ENCODE measurements at places on chromosomes 1 and 21.

- peak; percentile 40 for DNase-seq
Observed at GRCh38 chr21:44919913-44920693, 596 bp downstream of the ITGB2 start.

- DNase-seq = no peak
Observed at GRCh38 chr21:45267390-45267760, 20.3 kb downstream of the POFUT2 start.

DNA sequence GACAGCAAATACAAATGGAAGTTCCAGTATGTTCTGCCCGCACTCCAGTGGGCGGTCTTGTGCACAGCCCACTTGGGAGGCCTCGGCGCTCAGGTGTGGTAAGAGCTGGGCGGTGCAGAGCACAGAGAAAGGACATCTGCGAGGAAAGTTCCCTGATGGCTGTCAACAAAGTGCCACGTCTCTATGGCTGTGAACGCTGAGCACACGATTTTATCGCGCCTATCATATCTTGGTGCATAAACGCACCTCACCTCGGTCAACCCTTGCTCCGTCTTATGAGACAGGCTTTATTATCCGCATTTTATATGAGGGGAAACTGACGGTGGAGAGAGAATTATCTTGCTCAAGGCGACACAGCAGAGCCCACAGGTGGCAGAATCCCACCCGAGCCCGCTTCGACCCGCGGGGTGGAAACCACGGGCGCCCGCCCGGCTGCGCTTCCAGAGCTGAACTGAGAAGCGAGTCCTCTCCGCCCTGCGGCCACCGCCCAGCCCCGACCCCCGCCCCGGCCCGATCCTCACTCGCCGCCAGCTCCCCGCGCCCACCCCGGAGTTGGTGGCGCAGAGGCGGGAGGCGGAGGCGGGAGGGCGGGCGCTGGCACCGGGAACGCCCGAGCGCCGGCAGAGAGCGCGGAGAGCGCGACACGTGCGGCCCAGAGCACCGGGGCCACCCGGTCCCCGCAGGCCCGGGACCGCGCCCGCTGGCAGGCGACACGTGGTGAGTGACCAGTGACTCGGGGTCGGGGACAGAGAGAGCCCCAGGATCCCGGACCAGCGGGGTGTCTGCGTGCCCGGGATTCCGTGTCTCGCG, at the start of gene IL12RB2:
TSS of gene IL12RB2 (plus strand) at position 623 of the 810 bp plus-strand sequence. CDS start 12,496 bp downstream, outside the sequence.
- DNase-seq = peak; percentile 92

DNA sequence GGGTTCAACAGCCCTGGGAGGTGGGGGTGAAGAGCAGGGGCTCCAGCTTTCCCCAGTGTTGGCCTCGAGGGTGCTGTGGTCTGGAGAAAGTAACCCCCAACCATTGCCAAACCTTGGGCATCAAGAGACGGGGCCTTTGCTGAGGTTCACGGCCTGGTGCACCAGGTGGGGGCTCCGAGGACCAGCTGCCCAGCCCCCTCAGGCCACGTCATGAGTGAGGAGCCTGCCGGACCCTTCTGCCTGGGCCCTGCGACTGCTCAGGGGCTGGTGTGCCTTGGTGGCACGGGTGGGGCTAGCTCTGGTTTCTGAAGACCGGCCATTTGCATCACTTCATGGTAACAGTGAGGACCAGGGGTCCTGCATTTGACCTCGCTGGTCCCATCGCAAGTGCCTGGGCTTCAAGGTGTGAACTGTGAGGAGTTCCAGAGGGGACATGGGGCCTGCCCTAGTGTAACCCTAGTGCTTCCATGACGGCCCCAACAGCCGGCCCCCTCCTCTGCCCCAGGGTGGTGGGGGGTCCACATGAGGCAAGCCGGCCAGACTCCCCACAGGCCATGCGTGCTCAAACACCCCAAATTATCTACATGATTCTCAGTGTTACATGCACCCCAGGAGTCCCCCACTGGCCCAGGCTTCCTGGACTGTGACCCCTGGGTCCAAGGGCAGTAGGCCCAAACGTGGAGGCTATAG, 13.5 kb downstream of the MORN1 start:
- DNase-seq = no peak

DNA sequence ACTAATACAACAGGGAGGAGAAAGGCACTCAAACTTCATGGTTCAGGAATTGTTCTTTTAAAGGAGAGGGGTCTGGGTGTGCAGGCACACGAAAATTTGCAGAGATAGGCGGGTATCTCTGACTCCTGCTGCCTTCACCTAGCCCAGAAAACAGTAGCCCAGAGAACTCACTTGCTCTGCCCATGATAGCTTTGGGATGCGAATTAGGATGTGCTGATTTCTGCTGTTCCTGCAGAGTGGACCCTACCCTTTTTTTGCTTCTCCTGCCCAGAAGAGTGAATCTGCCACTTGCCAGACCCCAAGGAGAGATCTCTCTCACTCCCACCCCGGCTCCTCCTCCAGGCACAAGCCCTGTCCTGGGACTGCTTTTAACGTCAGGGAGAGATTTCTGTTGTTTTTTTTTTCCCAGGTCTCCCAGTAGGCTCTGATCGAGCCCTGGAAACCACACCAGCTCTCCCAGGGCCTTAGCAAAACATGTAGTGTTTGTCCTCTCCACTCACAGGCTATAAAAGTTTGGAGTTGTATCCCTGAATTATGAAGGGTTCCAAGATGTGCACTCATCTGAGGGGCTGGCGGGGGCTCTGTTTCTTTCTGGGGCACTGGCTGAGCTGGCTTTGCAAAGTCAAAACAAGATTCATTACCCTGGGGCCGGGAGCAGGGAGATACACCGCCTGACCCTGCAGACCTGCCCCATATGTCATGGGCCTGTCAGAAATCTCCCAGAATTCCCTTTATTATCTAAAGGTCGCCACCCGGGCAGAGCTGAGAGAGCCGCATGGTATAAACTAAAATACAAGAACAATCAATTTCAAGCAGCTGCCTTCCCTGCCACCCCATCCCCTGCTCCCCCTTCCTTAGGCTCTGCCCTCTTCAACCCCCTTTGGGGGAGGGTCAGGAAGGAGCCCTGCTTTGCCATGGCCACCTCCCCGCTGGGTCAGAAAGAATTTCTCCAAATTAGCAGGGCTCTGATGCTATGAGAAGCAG, 17.9 kb downstream of the PLXNA2 start:
- DNase-seq = no peak

GRCh38 chr21:38126666-38127303, 130.0 kb upstream of the KCNJ15 start:
- DNase-seq = peak; percentile 62

GRCh38 chr1:155061381-155062150, 2.0 kb upstream of the EFNA4 start:
- peak; percentile 95 for DNase-seq

GRCh38 chr21:44433791-44434567, 21.3 kb upstream of the LRRC3 start:
- DNase-seq = no peak

- no peak for DNase-seq
Observed at GRCh38 chr1:196897158-196897828, 9.4 kb downstream of the CFHR4 start.

- no peak for DNase-seq
Observed at GRCh38 chr1:178690496-178690895, 34.5 kb upstream of the RALGPS2 start.

GRCh38 chr21:15139898-15140297, 75.1 kb upstream of the NRIP1 start:
- no peak for DNase-seq

- DNase-seq = no peak
Observed at GRCh38 chr1:2129256-2129943, 65.2 kb downstream of the FAAP20 start.

- no peak for DNase-seq
Observed at GRCh38 chr1:25703671-25704266, 87.2 kb downstream of the MAN1C1 start.

GRCh38 chr1:209815931-209816341, 10.0 kb upstream of the IRF6 start:
- DNase-seq = no peak

DNA sequence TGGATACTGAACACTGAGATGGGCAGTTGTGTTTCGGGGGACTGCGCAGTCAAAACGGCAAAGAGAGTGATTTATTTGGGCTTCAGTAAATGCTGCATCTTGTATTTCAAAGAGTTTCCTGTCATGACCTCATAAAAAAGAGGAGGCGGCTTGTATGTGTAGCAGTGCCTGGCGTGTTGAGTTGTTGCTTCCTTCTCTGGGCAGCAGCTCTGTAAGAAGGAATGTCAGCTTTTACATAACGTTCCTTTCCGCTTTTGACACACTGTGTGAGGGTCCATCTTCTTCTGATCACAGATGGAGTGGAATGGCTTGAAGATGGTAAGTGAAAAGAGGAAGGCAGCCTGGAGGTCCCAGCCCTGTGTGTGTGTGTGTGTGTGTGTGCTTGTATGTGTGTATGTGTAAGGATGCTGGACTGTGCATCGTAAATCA, 941 bp downstream of the ELAVL4 start:
- DNase-seq = no peak

GRCh38 chr1:210010161-210010560, 72.1 kb downstream of the SYT14 start:
- DNase-seq = no peak

DNA sequence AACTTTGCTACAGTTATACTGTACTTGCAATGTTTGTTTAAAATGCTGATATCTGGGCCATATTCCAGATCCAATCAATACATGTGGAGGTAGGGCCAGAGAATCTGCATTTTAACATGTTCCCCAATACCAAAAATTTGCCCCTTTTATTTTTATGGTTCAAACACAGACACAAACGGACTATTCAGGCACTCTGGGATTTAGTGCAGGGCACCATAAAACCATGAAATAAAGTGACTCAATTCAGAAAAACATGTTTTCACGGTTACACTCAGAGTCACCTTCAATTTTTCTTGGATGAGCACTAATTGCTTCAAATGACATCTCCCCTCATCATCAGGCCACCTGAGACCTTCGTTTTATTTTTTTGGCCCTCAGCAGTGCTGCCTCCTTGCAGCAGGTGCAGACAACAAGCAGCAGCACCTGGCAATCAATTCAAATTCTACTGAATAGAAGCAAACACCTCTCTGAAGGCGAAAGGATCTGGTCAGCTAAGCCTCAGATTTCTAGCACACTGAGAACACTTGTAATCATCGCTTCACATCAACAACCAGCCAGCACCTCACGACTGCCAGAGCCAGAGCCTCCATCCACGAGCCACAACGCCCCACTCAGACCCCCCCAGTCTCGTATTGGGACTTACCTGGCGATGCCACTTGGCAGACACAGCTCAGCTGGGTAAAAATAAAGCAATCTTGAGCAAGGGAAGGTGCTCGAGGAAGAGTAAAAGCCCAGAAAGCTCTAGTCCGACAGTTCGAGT, 1.1 kb downstream of the ERO1B start:
- peak; percentile 20 for DNase-seq

GRCh38 chr21:28884481-28884880, 108.2 kb downstream of the LTN1 start:
- peak; percentile 25 for DNase-seq

DNA sequence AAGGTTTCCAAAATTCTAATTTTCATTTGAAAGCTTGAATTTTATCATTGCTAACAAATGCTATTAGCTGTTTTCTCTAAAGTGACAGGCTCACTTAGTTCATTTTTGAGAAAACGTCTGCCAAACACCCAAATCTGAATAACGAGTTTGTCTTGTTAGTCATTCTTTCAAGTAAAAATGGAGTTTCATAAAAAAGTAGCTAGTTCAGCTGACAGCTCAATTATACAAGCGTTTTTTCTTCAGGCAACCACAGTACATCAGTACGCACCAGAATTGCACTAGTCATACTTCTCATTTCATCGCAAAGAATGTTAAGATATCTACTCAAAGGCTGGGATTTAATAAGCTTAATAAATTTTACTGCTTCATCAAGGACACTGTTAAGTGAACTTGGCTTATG, 72.3 kb upstream of the SLFNL1 start:
- DNase-seq = no peak

DNA sequence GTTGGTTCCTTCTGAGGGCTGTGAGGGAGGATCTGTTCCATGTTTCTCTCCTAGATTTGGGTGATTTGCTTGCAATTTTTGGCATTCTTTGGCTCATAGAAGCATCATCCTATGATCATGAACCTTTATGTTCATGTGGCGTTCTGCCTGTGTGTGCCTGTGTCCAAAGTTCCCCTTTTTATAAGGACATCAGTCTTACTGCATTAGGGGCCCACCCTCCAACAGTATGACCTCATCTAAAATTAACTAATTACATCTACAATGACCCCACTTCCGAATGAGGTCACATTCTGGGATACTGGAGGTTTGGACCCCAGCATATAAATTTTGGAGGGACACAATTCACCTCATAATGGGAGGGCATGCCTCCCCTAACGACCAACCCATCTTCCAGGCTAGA, 12.8 kb upstream of the CAMK1G start:
- no peak for DNase-seq

DNA sequence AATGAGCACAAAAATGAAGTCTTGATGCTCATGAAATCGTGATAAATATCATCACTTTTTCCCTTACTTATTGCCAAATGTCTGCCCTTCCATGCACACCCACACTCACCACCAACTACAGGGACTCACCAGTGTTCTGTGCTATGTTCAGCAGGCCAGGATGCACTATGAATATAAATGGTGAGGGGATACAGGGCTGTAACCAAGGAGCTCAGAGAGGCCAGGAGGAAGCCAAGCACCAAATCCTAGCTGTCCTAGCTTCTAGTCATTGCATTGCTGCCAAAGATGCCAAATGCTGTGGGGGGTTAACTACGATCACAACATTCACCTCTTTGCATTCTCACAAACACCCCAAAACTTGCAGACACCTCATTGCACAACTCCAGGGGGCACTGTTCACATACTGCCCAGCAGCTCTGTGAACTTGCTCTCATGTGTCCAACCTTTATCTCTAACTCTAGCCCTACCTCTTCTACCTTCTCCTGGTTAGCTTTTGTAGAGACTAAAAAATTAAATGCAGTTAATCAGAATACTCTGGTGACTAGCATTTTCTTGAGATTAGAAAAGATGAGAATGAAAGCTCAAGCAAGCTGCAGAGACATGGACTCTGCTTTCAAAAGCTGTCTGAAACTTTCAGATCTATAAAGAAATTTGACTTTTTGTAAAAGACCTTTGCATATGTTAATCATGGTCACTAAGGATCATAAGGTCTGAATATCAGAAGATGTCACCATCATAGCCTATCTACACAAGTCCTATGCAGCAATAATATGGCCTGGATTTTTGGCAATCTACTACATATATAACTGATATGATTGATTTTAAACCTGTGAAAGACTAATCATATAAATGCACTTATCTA, 13.9 kb upstream of the KIF14 start:
- no peak for DNase-seq

DNA sequence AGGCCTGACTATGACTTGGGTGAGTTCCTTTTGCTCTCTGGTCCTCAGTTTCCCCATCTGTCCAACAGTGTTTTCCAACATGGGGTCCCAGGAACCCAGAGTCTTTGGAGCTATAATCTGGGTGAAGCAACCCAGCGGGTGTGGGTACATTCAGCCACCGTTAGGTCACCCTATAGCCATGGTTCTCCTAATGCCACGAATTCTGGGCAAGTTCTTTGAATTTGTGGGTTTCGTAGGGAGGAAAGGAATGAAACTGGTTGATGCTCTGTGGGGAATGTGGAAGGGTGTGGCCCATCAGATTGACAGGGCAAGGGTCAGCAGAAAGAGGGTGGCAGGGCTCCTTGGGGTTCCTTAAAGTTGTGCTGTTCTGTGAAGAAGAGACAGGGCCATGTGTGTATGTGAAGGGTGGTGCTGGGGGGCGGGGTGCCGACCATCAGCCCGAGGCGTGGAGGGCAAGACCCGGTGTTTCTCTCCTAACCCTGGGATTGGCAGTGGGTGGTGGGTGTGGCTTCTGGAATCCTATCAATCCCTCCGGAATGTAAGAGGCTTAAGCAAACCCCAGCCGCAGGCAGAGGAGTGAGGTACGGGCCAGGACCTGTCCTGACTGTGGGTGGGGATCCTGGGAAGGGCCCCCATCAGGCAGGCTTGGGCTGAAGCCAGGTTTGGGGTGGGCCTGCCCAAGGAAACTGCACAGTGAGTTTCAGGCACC, 35.5 kb upstream of the ZNF362 start:
- DNase-seq = no peak
